AG08395 (cell line): ENCODE measurements at places on chromosomes 4 and X.

DNA sequence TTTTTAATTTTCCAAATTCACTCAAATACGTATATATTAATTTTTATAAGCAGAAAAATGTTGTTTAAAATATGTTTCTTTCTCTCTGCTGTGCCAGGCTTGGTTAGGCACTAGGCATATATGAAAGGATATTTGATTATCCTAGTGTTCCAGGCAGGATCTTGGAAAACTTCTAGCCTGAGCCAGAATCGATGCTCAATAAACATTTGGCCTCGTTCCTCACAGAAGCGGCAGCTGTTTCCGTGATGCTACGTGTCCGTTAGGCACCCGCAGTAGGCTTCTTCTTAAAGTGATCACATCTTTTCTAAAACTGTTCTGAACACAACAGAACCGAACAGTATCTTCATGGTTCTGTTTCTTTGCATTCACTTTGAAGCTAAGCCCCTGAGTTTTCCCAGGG is 50.1 kb upstream of the CRMP1 start:
- no peak for DNase-seq

- no peak for DNase-seq
These were observed 28.1 kb downstream of the STARD8 start for GRCh38 chrX:68675571-68675970.

- DNase-seq = no peak
These were observed 51.2 kb downstream of the TBL1X start for GRCh38 chrX:9515973-9516538.

GRCh38 chrX:5726224-5726623 is 502.4 kb downstream of the NLGN4X start:
- no peak for DNase-seq

GRCh38 chr4:52870225-52870624 is 8.1 kb downstream of the RASL11B start:
- DNase-seq = no peak

DNA sequence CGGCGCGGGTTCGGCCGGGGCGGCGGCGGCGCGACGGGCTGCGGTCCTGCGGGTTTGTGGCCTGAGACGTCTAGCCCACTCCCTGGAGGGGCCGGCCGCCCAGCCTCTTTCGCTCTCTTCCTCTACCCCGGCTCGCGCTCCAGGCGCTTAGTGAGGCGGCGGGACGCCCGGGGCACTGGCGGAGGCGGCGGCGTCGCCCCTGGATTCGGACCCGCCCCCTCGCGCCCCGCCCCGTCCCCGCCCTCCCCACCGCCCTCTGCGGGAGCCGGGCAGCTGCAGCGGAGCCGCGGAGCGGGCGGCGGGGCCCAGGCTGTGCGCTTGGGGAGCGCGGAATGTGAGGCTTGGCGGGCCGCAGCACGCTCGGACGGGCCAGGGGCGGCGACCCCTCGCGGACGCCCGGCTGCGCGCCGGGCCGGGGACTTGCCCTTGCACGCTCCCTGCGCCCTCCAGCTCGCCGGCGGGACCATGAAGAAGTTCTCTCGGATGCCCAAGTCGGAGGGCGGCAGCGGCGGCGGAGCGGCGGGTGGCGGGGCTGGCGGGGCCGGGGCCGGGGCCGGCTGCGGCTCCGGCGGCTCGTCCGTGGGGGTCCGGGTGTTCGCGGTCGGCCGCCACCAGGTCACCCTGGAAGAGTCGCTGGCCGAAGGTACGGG is at the start of gene BMP2K:
BMP2K (plus strand) TSS at position 272 of the 650 bp plus-strand sequence; CDS start at position 466, 194 bp downstream.
- peak; percentile 88 for DNase-seq

DNA sequence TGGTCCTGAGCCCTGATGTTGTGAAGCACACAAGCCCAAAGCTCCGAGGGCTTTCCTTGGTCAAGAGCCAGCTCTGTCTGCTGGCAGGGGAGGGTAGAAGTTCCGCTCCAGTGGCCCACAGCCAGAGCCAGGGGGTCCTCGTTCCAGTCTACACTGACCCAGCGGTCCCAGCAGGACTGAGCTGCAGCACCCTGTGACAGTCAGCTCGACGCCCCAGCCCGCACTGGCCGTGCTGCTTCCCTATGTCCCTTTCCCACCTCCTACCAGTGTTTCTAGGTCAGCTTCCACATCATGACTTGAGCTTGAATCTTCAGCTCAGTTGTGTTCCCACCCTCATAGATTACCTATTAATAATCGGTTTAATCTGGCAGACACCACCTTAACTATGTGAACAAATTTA is 22.5 kb upstream of the DCTD start:
- no peak for DNase-seq
